A375 (cell line): ENCODE measurements at places on chromosomes 3 and 15. TPM values are rescaled to one million over a fixed set of nuclear protein-coding genes. Genes with fewer than 3 reads are reported as not detected.

Gene SLC2A2
- not detected in 2 replicates for total RNA-seq

Gene STT3B
- total RNA-seq, result 89.0 and 92.9 TPM in 2 replicates

Gene SENP2
- 36.2 and 42.7 TPM in 2 replicates for total RNA-seq

Gene TXNRD3
- total RNA-seq, result 6.9 and 8.7 TPM in 2 replicates

Gene CLDN18
- not detected in 2 replicates for total RNA-seq

Gene BOC
- 2.5 and 3.8 TPM in 2 replicates for total RNA-seq

Gene ITPR1
- 7.7 and 13.2 TPM in 2 replicates for total RNA-seq

Gene TRH
- total RNA-seq, result not detected in 2 replicates

Gene CLDN11
- 0.19 TPM in 1 of 2 replicates, not detected in the other for total RNA-seq

Gene SLC22A14
- 0.29 TPM in 1 of 2 replicates, not detected in the other for total RNA-seq

Gene KIF9
- 22.7 and 28.0 TPM in 2 replicates for total RNA-seq

Gene MFSD1
- 27.9 and 30.0 TPM in 2 replicates for total RNA-seq
